MV-4-11 (cell line): ENCODE measurements at places on chromosomes 11 and 22.

GRCh38 chr11:17277024-17277584 lies 565 bp downstream of the NUCB2 start:
- DNase-seq: peak; percentile 84

- DNase-seq: no peak
Measured at GRCh38 chr11:85946221-85946620, 91.0 kb downstream of the CCDC83 start.

- DNase-seq: no peak
Measured at GRCh38 chr22:20982563-20982882, 426 bp downstream of the LZTR1 start.

DNA sequence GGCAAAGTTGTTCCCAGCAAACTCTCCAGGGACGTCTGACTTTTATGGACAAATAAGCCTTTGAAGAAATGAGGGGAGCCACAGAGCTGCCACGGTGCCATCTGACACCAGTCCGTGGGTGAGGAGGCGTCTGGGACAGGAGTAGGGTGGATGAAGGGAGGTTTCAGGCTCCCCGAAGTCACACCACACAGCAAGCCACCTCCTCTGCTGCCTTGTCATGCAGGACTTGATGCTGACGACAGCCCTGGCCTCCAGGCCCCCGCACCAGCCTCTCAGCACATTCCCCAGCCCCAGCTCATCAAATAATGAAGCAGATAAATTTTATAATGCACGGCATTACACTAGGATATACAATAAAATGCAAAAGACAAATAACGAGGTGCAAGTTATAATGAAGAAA lies 156.5 kb downstream of the CEP164 start:
- no peak for DNase-seq

DNA sequence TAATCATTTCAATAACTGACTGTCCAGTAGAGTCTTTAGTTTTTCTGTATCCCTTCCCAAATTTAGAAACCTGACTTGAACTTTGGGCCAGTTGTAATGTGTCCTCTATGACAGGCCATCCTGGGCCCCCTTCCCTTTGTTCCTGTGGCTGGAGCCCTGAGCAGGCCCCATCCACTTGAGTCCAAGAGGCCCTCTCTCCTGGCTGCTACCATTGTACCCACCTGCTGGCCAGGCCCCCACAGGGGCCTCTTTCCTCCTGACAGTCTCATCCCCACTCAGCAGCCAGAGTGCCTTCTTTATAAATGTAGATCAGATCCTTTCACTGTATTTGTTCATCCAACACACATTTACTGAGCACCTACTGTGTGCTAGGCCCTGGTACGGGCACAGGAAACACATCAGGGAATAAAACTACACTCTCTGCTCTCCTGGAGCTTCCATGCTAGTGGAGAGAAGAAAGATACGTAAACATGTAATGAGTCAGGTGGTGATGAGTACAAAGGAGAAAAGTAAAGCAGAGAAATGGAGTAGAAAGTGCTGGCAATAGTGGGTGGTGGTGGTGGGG lies 2.7 kb upstream of the LRP5 start:
- no peak for DNase-seq

- no peak for DNase-seq
Measured at GRCh38 chr11:116375221-116375620, 397.6 kb downstream of the BUD13 start.

DNA sequence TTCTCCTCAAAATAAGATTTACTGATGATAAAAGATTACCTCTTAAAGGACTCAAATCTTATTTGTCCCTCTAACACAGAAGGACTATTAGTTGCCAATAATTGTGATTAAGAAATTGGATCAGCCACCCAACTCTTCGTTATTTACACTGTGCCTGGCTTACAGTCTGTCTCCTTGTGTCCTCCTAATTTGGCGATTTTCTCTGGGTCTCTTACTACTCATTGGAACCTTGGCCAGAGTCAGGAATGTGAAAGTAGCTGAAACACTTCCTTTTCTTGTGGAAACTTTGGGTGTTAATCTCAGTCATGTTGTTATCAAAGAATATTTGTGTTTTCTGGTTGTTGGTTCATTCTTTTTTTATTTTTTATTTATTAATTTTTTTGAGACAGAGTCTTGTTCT lies 83.2 kb downstream of the TEAD1 start:
- no peak for DNase-seq

GRCh38 chr11:70608568-70609470 lies 210.5 kb downstream of the CTTN start:
- peak; percentile 84 for DNase-seq

DNA sequence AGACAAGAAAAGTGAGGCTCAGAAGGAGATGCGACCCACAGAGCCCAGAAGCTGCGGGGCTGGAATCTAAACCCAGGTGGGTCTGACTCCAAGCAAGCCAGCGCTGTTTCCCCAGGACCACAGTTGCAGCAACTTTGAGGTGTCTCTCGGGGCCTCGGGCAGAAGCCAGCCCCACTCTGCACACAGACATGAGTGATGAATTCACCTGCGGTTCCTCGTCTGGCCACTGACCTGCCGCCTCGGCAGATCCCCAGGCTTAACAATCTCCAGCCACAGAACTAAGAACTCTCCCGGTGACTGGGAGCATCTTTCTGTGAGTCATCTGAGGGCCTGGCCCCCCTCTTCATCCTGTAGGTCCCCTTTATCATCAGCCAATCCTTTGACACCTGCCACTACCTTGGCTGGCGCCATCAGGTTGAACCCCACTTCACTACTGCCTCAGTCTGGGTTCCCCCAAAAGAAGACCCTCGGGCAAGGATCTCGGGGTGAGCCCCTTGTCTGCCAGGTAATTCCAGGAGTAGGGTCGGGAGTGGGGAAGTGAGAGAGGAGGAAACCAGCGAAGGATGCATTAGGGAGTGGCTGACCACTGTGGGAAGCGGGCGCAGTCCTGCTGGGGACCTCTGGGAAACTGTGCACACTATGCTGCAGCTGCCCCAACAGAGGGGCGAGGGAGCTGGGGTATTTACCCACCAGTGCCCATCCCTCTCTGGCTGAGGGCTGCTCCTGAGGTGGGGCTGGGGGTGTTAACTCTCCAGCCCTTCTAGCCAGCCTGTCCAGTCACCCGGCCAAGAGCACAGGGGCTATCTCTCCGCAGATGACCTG lies 33.0 kb upstream of the MN1 start:
- no peak for DNase-seq

DNA sequence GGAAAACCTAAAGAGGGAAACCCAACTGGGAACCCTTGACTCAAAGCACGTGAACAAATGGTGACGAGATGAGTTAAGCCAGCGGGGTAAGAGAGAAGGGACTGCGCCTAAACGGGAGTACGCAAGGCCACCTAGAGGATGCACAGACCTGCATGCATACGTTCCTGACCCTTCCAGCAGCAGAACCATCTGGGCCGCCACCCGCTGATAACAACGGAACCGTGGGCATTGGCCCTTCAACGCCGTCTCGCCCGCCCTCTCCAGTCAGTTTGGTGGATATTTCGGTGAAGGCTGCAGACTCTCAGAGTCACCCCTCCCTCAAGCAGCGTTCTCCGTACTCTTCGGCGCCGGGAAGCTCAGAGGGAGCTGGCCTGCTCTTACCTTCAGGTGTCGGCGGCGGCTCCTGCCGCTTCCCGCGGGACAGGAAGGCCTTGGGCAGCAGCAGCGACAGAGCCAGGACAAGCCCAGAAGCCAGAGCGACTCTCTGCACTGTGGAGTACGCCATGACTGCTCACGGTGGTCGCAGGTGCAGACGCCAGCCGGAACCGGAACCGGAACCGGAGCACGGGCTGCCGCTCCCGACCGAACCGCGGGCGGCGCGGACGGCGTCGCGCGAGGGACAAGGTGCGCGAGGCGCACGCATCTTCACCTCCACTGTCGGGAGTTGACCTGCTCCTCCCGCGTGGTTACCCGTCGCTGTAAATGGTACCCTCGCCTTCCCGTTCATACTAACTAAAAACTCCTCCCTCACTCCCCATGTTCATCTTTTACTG lies at the start of gene RIC3:
TSS of gene RIC3 (minus strand) at position 541 of the 773 bp plus-strand sequence. CDS start at position 505, 36 bp downstream.
- no peak for DNase-seq

GRCh38 chr11:114237321-114238280 lies 58.6 kb upstream of the NNMT start:
- no peak for DNase-seq

- DNase-seq: peak; percentile 28
Measured at GRCh38 chr22:42581762-42582716, 28.3 kb downstream of the SERHL2 start.

DNA sequence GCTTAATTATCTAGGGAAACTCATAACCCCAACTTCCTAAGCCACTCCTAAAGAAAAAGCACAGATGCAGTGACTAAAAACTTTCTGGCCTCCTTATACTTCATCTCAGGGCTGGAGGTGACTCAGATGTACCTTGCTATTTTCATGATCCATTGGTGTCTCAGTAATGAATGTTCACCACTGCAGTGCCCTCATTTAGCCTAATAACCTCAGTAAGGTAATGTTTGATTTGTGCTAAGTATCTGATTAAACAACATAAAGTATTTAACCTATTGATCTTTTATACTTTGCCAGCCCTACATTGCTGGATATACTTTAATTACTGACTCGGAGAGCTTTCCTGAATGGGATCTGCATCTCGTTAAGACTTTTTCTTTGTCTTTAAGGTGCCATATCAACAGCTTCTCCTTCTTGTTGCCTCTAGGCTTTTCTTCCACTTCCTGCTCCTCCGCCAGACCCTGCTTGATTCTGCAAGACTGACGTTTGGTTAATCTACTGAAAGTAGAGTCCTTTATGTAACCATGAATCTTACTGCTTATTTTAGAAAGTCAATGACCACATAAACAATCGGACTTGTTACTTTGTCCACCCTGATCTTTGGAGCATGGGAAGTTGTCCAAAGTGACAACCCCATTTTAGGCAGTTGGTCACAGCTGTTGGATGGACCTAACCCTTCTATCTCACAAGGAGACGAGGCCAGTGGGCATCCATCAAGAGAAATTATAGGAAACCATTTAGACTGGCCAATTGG lies 303.0 kb downstream of the ST3GAL4 start:
- DNase-seq: no peak

DNA sequence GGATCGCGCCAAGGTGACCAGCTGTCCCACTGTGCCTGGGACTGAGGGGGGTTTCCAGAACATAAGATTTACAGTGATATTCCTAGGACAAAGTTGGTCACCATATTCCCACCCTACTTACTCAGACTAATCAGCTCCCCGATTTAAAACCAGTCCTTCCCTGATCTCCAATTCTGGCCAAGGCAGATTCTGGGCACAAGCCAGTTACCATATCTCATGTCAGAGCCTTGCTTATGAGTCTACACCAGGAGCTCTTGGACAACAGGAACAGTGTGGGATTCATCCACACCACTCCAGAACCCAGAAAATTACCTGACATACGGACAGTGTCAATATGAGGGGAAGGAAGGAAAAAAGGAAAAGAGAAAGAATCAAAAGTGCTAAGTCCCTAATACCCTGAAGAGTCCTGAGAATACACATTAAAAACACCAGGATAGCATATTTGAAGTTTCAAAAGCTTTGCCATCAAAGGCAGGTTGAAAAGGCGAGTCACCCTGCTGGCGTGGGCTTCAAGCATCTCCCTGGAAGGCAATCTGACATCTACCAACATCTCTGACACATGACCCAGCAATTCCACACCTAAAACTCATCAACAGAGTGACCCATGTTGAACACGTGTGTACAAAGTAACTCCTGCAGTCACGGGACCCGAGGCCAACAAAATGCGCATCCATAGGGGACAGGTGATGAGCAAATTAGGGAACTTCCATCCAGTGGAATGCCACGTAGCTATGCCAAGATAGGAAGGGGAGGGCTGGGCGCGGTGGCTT lies 8.0 kb upstream of the IL2RB start:
- DNase-seq: no peak

GRCh38 chr11:84817998-84818397 lies 809.1 kb downstream of the DLG2 start:
- DNase-seq: no peak

- DNase-seq: no peak
Measured at GRCh38 chr11:91810871-91811270, 413.7 kb upstream of the FAT3 start.

DNA sequence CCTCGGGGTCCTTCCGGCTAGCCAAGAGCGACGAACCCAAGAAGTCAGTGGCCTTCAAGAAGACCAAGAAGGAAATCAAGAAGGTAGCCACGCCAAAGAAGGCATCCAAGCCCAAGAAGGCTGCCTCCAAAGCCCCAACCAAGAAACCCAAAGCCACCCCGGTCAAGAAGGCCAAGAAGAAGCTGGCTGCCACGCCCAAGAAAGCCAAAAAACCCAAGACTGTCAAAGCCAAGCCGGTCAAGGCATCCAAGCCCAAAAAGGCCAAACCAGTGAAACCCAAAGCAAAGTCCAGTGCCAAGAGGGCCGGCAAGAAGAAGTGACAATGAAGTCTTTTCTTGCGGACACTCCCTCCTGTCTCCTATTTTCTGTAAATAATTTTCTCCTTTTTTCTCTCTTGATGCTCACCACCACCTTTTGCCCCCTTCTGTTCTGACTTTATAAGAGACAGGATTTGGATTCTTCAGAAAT lies 1.9 kb upstream of the GCAT start:
- no peak for DNase-seq

- DNase-seq: no peak
Measured at GRCh38 chr11:8039530-8040260, 41.3 kb upstream of the TUB start.

GRCh38 chr11:26599425-26599824 lies 27.4 kb upstream of the MUC15 start:
- DNase-seq: no peak

GRCh38 chr11:20131788-20132666 lies 28.2 kb downstream of the DBX1 start:
- DNase-seq: peak; percentile 13

GRCh38 chr11:108562746-108563581 lies 30.6 kb downstream of the EXPH5 start:
- no peak for DNase-seq

GRCh38 chr11:104467404-104467803 lies 303.5 kb upstream of the PDGFD start:
- DNase-seq: no peak

DNA sequence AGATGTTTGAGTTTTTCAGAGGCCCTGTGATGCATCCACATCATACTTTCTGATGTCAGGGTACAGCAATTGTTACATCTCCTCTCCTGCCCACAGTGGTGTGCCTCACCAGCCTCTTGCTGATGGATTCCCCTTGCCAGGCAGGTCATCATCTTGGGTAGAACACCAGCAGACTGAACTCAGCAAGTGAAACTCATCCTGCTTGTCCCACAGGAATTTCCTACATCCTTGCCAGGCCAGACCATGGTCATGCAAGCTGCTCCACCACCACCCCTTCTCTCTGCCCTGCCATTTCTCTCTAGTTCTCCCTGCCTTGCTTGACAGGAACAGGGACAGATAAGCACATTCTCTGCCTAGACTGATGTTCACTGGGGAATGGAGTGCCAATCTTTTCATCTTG lies 85.9 kb downstream of the PAX6 start:
- DNase-seq: no peak

DNA sequence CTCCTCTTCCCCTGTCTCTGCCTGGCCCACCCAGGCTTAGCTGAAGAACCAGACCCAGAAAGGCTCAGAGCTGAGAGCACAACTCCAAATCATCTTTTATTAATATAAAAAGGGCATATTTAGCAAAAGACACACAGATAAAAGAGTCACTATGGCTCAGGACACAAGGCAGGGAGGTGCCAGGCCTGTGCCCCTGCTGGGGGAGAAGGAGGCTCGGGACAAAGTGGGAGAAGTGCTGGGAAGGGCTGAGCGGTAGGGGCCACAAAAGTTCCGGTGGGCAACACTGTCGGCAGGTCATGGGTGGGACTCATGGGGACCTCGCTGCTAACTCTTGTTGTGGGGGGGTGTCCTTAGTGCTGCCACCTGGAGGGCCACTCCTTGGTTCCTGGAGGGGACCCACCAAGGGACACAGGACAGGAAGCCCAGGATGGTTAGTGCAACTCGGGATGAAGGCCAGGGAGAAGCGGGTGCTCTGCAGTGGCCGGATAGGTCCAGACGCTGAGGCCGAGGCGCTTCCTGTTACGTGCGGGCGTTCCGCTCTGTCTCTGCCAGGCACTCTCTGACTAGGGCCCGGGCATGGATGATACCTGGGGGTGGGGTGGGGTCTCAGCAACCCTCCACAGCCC lies 1.4 kb upstream of the PITPNM1 start:
- no peak for DNase-seq
